ENCODE measurements at places on chromosomes 2 and 18. TPM values are rescaled to one million over a fixed set of nuclear protein-coding genes. Genes with fewer than 3 reads are reported as not detected.

- no peak overlapping the region for H3K27ac ChIP-seq
- H3K4me1 ChIP-seq = peaks cover 16% of the 10 kb centered on the region
- H3K4me3 ChIP-seq = no peak overlapping the region
- no peaks in the 10 kb centered on the region for H3K36me3 ChIP-seq
- no peaks in the 10 kb centered on the region for H3K27me3 ChIP-seq
- no peak for DNase-seq
Measured at GRCh38 chr2:188146888-188147287, 144.8 kb upstream of the GULP1 start.

GALR1 gene
- not detected for total RNA-seq

DNA sequence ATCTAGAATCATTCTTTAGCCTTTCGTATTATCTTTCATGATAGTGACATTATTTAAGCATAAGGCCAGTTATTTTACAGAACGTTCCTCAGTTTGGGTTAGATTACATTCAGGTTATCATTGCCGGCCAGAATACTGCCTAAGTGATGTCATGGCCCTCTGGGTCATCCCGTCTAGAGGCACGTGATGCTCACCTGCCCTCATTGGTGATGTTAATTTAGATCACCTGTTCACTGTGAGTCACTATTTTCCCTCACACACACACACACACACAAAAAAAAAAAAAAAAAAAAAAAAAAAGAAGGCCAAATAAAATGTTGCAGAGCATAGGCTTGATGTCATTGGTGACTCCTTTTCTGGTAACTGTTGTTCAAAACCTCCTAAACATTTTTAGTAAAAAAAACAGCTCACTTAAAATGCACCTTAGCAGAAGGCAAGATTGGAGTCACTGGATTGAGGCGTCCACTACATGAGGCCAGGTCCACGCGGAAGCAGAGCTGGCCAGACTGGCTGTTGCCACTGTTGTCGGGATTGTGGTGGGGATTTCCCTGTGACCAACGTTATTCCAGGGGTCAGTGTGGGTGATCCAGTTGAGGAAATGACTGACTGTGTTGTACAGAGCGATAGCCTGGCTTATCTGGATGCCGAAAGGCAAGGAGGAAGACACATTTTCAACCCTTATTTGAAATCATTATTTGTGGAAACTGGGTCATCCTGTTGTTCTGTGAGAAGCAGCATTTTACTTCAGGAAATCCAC lies 52.1 kb upstream of the CNGA3 start:
- H3K27ac ChIP-seq = no peak overlapping the region
- peaks cover 29% of the 10 kb centered on the region for H3K27me3 ChIP-seq
- H3K36me3 ChIP-seq = no peaks in the 10 kb centered on the region
- no peak for DNase-seq
- no peaks in the 10 kb centered on the region for H3K4me1 ChIP-seq
- H3K4me3 ChIP-seq = no peak overlapping the region

DNA sequence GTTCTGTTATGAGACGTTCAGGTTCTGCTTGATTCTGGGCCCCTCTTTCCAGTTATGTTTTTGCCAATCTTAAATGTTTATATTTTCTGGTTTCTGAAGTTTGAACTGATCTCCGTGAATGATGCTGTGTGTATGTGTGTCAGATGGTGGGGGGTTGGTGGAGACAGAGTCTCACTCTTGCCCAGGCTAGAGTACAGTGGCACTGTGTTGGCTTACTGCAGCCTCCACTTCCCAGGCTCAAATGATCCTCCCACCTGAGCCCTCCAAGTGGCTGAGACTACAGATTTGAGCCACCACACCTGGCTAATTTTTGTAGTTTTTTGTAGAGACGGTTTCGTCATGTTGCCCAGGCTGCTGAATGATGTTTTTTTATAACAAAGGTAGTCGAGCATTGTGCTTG lies 45.9 kb downstream of the PSMD14 start:
- DNase-seq = no peak
- H3K27me3 ChIP-seq = no peaks in the 10 kb centered on the region
- H3K36me3 ChIP-seq = no peaks in the 10 kb centered on the region
